ENCODE measurements at places on chromosomes 1 and 21. TPM values are rescaled to one million over a fixed set of nuclear protein-coding genes. Genes with fewer than 3 reads are reported as not detected.

- peaks cover 2% of the 10 kb centered on the region for H3K27me3 ChIP-seq
- peaks cover 31% of the 10 kb centered on the region for H3K4me1 ChIP-seq
- H3K36me3 ChIP-seq: peaks cover 3% of the 10 kb centered on the region
- H3K27ac ChIP-seq: no peak overlapping the region
- no peak for DNase-seq
Observed at GRCh38 chr21:34570313-34570712, 44.6 kb downstream of the RCAN1 start.

ITLN2 gene
- polyA plus RNA-seq: not detected

CHI3L2 gene
- 36.2 TPM for polyA plus RNA-seq

RHOU gene
- 0.22 TPM for polyA plus RNA-seq

DNA sequence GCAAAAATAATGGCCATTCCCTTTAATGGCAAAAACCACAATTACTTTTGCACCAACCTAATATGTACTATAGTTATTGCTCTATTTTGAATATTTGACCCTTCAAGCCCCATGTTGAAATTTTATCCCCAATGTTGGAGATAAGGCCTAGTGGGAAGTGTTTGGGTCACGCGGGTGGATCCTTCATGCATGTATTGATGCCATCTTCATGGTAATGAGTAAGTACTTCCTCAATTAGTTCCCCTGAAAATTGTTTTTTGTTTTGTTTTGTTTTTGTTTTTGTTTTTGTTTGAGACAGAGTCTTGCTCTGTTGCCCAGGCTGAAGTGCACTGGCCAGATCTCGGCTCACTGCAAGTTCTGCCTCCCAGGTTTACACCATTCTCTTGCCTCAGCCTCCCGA lies 9.8 kb upstream of the USP25 start:
- no peak overlapping the region for H3K4me3 ChIP-seq
- H3K27me3 ChIP-seq: no peaks in the 10 kb centered on the region
- H3K27ac ChIP-seq: no peak overlapping the region

LRRN2 gene
- polyA plus RNA-seq: not detected

DNA sequence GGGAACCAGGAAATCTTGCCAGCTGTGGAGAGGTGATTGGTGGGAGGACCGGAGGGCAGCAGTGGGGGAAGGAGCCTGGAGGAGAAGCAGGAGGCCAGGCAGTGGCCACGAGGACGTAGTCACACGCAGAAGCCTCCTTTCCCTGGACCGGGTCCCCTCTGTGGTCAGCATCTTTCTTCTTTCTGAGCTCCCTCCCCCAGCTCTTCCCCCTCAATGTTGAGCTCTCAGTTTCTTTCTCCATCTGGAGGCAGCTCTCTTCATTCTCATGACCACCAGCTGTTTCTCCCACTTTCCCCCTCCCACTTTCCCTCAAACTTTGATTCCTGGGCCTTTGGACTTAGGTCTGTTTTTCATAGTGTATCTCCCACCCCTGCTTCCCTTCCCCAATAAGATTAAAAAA lies 18.3 kb downstream of the KIRREL1 start:
- no peaks in the 10 kb centered on the region for H3K36me3 ChIP-seq
- no peak overlapping the region for H3K4me3 ChIP-seq
- peaks cover 5% of the 10 kb centered on the region for H3K27me3 ChIP-seq
- DNase-seq: no peak
- H3K27ac ChIP-seq: no peak overlapping the region

- H3K27me3 ChIP-seq: peaks cover 7% of the 10 kb centered on the region
- H3K27ac ChIP-seq: no peak overlapping the region
- H3K4me1 ChIP-seq: no peaks in the 10 kb centered on the region
- H3K4me3 ChIP-seq: no peak overlapping the region
- H3K36me3 ChIP-seq: no peaks in the 10 kb centered on the region
- DNase-seq: no peak
Observed at GRCh38 chr1:244335456-244335855, 116.3 kb downstream of the ADSS2 start.

DNA sequence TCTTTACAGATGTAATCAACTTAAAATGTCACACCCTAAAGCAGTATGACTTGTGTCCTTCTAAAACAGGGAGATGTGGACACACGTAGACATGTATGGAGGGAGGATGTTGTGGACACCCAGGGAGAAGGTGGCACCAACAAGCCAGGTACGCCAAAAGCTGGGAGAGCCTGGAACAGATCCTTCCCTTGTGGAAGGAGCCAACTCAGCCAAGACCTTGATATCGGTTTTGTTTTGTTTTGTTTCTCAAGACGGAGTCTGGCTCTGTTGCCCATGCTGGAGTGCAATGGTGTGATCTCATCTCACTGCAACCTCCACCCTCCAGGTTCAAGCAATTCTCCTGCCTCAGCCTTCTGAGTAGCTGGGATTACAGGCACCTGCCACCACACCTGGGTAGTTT lies 45.6 kb downstream of the CHAF1B start:
- H3K4me3 ChIP-seq: peak overlapping the region; percentile 85
- DNase-seq: no peak
- no peaks in the 10 kb centered on the region for H3K36me3 ChIP-seq
- H3K27me3 ChIP-seq: peaks cover 7% of the 10 kb centered on the region

TEX38 gene
- polyA plus RNA-seq: not detected

DNA sequence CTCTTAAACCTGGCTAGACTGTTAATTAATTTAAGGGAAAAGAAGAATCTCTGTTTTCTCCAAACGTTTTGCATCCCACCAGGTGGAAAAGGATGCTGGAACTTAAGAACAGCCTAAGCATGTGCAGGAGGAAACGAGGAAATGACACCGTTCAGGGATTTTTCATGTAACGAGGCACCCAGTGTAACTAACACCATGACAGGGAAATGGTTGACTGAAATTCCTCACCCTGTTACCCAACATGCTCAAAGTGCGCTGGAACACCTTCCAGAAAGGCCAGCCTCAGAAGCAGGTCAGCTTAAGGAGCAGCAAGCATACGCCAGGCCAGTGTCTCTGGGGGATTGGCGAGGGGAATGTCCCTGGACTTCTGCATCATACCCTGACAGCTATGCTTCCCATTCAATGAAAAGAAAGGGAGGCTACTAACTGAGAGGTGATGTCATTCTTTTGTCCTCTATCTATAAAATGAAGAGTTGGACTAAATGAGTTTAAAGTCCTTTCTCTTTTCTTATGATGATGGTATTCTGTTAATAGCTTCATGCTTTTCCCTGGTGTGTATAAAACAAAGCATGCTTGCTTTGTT lies 21.6 kb downstream of the TNN start:
- H3K27ac ChIP-seq: no peak overlapping the region
- no peak for DNase-seq
- H3K4me1 ChIP-seq: no peaks in the 10 kb centered on the region
- H3K4me3 ChIP-seq: no peak overlapping the region
- no peaks in the 10 kb centered on the region for H3K36me3 ChIP-seq
- no peaks in the 10 kb centered on the region for H3K27me3 ChIP-seq

GRCh38 chr1:82153272-82153629 lies 352.5 kb downstream of the ADGRL2 start:
- H3K36me3 ChIP-seq: no peaks in the 10 kb centered on the region
- DNase-seq: no peak
- H3K27ac ChIP-seq: no peak overlapping the region
- no peaks in the 10 kb centered on the region for H3K27me3 ChIP-seq

NPPA gene
- not detected for polyA plus RNA-seq

GRCh38 chr1:43708002-43708410 lies 670 bp downstream of the ST3GAL3 start:
- DNase-seq: no peak
- peak overlapping the region; percentile 90 for H3K4me3 ChIP-seq
- peaks cover 8% of the 10 kb centered on the region for H3K36me3 ChIP-seq
- peaks cover 19% of the 10 kb centered on the region for H3K4me1 ChIP-seq

- H3K4me1 ChIP-seq: no peaks in the 10 kb centered on the region
- no peaks in the 10 kb centered on the region for H3K36me3 ChIP-seq
- no peak overlapping the region for H3K27ac ChIP-seq
Observed at GRCh38 chr21:27250366-27250765, 283.5 kb upstream of the ADAMTS5 start.

DNA sequence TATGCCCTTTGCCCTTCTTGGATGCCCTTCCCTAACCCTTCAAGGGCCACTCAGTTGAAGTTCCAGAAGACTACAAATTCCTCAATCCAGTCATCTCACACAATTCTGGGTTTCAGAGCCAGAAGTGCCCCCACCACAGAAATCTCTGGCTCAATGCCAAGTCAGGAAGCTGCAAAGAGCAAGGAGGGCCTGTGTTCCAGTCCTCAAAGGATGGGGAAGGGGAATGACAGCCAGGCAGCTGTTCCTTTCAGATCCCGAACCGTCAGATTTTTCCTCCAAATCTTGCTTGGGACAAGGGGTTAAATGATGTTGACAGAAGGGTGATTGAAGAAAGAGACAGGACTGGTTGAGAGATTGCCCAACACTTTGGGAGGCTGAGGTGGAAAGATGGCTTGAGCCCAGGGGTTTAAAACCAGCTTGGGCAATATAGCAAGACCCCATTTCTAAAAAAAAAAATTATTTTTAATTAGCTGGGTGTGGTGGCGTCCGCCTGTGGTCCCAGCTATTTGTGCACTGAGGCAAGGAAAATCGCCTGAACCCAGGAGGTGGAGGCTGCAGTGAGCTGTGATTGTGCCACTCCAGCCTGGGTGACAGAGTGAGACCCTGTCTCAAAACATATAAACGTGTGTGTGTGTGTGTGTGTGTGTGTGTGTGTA lies 716 bp upstream of the HPDL start:
- H3K4me3 ChIP-seq: peak overlapping the region; percentile 86
- DNase-seq: no peak
- H3K36me3 ChIP-seq: no peaks in the 10 kb centered on the region
- no peak overlapping the region for H3K27ac ChIP-seq
- H3K27me3 ChIP-seq: no peaks in the 10 kb centered on the region

DNA sequence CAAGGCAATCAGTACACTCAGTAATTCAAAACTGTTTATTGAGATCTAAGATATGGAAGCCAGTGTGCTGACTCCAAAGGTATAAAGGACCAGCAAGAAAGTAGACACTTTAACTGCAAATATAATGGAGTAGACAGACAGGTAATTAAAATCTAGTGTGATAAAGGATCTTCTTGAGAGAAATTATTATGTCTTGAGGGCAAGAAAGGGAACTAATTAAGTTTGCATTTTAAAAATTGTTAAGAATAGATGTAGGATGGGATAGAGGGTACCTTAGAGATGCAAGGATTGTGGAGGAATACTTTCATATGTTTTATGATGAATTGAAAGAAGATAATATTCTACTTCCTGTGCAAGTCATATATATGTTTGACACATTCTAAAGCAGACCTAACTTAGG lies 825.3 kb downstream of the LTN1 start:
- no peak overlapping the region for H3K4me3 ChIP-seq
- H3K36me3 ChIP-seq: no peaks in the 10 kb centered on the region
- H3K27me3 ChIP-seq: peaks cover 2% of the 10 kb centered on the region

GRCh38 chr1:232927830-232928505 lies 22.4 kb upstream of the NTPCR start:
- H3K4me3 ChIP-seq: no peak overlapping the region
- no peak overlapping the region for H3K27ac ChIP-seq
- H3K36me3 ChIP-seq: no peaks in the 10 kb centered on the region
- no peaks in the 10 kb centered on the region for H3K27me3 ChIP-seq
- DNase-seq: no peak

DNA sequence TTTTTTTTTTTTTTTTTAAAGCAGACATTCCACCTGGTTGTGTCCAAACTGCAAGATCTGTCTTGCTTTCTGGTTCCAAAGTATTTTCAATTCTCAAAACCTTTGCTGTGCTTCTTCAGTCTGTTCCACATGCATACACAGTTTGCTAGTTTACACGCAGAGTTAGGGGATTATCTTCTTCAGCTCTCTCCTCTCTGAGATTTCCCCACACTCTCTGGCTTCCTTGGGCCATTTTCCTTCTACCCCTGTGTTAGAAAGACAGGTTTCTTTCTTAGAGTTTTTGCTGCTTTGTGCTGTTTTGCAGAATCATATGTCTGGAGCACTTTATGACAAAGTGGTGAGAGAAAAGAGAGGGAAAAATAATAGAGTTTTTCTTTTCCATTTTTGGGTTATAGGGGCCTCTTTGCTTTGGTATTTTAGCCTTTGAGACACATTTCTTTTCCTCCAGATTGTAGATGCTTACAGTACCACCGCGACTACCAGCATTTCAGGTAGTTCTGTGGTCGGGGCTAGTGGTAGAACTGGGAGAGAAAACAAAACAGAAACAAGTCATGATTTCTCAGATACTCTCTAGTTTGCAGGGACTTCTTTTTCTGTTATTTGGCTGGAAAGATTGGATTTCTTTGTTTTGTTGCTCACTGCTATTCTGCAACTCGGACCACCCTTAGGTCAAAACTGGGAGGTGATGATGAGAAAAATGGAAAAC lies 66.3 kb downstream of the RABGAP1L start:
- H3K27me3 ChIP-seq: no peaks in the 10 kb centered on the region
- DNase-seq: no peak
- peaks cover 28% of the 10 kb centered on the region for H3K36me3 ChIP-seq
- peaks cover 45% of the 10 kb centered on the region for H3K4me1 ChIP-seq
- peak overlapping the region; percentile 10 for H3K27ac ChIP-seq

CYP4A22 gene
- not detected for polyA plus RNA-seq

GRCh38 chr1:56028911-56029310 lies 550.5 kb downstream of the PLPP3 start:
- no peaks in the 10 kb centered on the region for H3K27me3 ChIP-seq
- no peaks in the 10 kb centered on the region for H3K36me3 ChIP-seq
- no peak for DNase-seq
- no peak overlapping the region for H3K27ac ChIP-seq
- no peak overlapping the region for H3K4me3 ChIP-seq
- no peaks in the 10 kb centered on the region for H3K4me1 ChIP-seq

CELA2B gene
- polyA plus RNA-seq: not detected

DNA sequence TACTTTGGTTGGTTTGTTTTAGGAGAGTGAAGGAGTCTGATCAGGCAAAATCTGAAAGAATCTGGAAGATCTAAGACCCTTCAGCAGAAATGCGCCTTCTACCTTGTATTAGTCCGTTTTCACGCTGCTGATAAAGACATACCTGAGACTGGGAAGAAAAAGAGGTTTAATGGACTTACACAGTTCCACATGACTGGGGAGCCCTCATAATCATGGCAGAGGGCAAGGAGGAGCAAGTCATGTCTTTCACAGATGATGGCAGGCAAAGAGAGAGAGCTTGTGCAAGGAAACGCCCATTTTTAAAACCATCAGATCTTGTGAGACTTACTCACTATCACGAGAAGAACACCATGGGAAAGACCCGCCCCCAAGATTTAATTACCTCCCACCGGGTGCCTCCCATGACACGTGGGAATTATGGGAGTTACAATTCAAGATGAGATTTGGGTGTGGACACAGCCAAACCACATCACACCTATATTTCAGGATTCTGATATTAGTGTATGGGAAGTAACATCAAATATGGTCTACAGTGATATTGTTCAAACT lies 99.3 kb downstream of the GLUL start:
- no peak overlapping the region for H3K4me3 ChIP-seq
- DNase-seq: no peak
- peaks cover 7% of the 10 kb centered on the region for H3K27me3 ChIP-seq
- no peaks in the 10 kb centered on the region for H3K36me3 ChIP-seq
- H3K4me1 ChIP-seq: peaks cover 12% of the 10 kb centered on the region

DNA sequence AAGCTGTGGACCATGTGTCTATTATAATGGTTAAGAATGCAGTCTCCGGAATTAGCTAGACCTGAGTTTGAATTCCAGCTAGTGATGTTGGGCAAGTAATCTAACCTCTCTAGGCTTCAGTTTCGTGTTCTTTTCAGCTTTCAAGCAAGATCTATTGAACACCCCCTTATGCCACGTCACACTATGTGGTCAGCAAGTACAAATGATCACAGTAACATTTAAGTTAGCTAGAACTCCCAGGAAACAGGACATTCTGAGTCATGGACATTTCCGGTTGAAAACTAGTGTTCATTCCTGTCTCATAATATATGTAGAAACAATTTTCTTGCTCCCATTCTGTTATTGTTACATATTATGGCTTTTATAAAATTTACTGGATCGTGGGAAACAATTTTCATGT lies 34.0 kb upstream of the NHLH2 start:
- no peak overlapping the region for H3K27ac ChIP-seq
- no peaks in the 10 kb centered on the region for H3K4me1 ChIP-seq
- no peak for DNase-seq
- H3K4me3 ChIP-seq: no peak overlapping the region
